Neural crest cell (in vitro differentiated cells): ENCODE measurements at places on chromosomes 12 and 14.

- DNase-seq, result no peak
These were observed 98.7 kb downstream of the ASCL4 start for GRCh38 chr12:107873223-107873622.

- DNase-seq, result peak; percentile 5
These were observed 1.3 kb downstream of the RASSF3 start for GRCh38 chr12:64611341-64612284.

DNA sequence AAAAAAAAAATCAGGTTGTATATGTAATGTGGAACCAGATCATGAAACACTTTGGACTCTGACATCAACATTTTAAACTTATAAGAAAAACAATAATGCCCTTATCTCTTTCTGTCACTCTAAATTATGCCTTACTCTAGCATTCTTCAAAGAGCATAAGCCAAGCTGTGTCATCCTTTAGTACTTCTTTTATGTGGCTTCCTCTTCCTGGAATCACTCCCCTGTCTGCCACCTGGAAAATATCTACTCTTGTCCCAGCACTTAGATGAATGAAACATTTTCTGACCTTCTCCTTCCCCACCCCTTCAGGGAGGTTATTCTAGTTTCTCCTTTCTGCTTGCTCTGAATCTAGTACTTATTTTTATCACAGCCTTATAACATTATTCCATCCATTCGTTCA, 101.2 kb downstream of the CNTN1 start:
- no peak for DNase-seq

DNA sequence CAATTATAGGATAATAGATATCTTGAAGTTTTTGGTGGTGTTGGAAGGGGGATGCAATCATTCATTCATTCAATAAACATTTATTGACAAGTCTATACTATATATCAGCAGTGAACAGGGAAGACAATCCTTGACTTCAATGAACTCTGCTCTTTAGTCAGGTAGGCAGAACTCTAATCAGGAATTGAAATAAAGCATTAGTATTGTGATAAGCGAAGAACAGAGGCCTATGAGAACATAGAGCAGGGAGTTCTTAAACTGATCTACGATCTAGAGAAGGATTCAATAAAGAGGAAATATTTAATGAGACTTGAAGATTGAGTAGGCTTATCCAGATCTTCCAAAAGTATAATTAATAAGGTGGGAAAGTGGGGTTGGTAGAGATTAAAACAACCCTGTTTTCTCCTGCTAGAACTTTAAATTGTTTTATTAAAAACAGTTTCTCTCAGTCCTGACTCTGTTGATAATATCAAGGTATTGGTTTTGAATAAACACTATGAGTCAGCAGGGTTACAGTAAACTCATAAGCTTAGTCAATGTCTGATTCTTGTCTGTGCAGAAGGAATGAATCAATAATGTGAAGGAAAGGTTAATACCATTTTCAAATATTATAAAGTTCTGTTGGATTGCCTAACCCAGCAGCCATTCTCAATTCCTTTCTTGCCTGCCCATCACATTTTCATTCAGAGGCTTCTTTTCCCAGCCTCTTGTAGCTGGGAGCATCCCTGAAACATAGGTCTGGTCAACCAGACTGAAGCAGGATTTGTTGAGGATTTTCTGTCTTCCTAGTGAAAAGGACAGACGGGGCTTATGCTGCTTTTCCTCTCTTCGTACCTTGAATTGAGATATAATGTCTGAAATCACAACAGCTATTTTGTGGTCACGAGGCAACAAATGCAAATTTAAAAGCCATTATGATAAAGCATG, 38.9 kb upstream of the KTN1 start:
- DNase-seq, result no peak

DNA sequence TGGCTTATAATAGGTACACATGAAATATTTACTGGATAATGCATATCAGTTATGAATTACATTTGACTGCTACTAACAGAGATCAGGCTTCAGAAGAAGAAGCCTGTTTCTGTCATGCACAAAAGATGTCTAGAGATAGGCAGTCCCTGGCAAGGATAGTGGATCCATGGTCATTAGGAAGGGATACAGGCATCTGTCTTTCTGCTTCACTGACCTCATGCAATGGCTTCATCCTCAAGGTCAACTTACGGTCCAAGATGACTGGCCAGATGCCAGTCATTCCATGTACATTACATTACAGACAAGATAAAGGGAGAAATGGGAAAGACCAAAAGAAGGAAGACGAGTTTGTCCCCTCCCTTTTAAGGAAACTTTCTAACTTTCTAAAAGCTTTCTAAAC, 94.0 kb downstream of the NUAK1 start:
- no peak for DNase-seq

GRCh38 chr12:47094804-47095203, 15.0 kb upstream of the AMIGO2 start:
- no peak for DNase-seq

GRCh38 chr14:38409071-38409705, 153.3 kb upstream of the CLEC14A start:
- DNase-seq, result no peak

DNA sequence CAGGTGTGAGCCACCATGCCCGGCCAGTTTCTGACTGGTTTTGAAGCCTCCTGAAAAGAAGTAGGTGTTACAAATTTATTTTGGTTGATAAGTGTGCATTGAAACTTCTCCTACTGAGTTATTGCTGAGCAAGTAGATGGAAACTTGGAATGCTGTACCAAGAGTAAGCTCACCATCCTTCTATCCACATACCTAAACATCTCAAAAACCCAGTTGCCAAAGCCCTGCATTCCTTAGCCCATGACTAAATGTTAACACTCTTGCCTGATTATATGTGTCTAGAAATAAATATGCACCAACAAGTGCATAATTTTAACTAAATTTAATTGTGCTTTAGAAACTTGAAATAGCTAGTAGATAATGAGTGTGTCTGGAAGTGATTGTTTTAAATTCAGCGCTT, 357.8 kb downstream of the DUSP6 start:
- DNase-seq, result no peak

- DNase-seq, result no peak
These were observed 50.4 kb downstream of the DYRK2 start for GRCh38 chr12:67698672-67699581.

- no peak for DNase-seq
These were observed 410.1 kb upstream of the MGAT4C start for GRCh38 chr12:86666316-86666715.

- DNase-seq, result no peak
These were observed 200.6 kb downstream of the ANO4 start for GRCh38 chr12:100995201-100995600.

GRCh38 chr14:92655419-92656201, 92.8 kb downstream of the LGMN start:
- DNase-seq, result no peak

DNA sequence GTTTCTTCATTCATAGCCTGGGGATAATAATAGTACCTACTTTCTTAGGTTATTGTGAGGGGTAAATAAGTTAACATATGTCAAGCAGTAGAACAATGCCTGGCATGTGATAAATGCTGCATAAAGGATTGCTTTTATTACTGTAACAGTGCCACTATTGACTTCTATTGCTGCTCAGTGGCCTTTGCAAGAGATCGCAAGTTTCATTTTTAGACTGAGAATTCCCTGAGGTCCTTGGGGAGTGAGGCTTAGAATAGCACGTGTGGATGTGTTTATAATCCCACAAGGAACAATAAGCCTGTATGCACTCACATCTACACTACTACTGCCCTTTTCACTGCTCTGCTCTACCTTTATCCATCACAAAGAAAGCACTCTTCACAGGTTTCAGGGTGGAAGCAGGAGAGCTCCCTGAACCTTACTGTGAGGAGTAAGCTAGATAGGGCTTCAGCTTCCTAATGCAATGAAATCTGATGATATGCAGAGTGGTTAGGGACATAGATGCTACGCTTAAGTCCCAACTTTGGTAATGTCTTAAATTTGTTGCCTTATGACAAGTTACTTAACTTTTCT, 302.6 kb downstream of the SNAPC1 start:
- no peak for DNase-seq

GRCh38 chr12:121388421-121388981, 11.4 kb upstream of the RNF34 start:
- no peak for DNase-seq

GRCh38 chr12:85968606-85969005, 94.5 kb downstream of the NTS start:
- no peak for DNase-seq

DNA sequence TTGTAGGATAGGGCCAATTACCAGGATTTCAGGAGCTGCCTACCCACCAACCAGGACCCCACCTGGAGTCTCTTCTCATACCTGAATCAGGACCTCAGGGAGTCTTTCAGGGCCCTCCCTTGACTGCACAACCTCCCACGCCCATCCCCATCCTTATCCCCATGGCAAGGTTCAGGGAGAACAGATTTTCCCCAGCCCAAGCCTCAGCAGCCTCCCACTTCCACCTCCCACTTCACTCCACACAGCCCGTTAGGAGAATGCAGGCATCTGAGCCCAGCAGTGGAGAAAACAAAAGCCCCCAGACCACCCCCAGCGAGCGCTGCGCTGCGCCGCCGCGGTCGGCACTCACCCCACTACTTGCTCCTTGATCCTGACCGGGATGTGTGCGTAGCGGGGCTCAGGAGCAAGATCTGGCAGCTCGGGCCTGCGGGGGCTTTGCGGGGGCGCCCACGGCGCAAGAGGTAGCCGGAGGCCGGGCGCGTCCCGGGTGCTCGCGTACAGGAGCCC, 1.4 kb downstream of the B4GALNT1 start:
- no peak for DNase-seq

DNA sequence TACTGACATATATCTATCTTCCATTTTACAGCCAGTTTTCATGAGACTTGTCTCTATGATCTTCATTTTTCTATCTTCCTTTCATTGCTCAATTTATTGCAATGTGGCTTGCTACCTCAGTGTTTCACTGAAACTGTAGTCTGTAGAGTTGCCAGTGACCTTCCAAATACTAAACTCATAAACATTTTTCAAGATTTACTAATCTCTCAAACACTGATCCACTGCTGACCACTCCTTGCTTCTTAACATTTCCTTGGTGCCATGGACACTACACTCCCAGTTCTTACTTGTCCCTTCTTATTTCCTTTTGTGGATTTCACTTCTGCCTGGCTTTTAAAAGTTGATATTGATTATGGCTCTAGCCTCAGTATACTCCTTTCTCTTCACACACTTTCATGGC, 95.4 kb upstream of the SLCO1C1 start:
- no peak for DNase-seq

DNA sequence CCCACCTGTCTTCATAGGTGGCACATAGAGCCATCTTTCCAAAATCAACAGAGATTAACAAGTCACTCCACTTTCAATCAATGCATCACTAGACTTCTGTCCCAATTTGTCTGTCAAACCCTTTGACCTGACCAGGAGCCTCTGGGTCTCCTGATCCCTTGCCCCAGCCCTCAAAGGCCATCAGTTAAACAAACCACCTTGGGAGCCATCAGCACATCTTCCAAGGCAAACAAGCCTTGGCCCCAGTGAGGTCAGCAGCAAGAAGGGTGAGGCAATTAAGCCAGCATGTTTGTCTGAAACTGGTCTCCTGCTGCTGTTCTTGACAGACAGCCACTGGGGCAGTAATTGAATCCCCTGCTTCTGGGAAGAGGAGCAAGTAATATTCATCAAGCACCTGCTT, 742.8 kb upstream of the TBX3 start:
- DNase-seq, result no peak

DNA sequence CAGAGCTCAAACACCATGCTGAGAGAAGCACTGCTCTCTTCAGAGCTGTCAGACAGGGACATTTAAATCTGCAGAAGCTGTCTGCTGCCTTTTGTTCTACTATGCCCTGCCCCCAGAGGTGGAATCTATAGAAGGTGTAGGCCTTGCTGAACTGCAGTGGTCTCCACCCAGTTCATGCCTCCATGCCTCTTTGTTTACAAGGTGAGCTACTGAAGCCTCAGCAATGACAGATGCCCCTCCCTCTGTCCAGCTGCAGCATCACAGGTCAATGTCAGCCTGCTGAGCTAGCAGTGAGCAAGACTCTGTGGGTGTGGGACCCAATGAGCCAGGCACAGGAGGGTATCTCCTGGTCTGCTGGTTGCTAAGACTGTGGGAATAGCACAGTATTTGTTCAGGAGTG, 25.4 kb upstream of the CCDC198 start:
- DNase-seq, result no peak

DNA sequence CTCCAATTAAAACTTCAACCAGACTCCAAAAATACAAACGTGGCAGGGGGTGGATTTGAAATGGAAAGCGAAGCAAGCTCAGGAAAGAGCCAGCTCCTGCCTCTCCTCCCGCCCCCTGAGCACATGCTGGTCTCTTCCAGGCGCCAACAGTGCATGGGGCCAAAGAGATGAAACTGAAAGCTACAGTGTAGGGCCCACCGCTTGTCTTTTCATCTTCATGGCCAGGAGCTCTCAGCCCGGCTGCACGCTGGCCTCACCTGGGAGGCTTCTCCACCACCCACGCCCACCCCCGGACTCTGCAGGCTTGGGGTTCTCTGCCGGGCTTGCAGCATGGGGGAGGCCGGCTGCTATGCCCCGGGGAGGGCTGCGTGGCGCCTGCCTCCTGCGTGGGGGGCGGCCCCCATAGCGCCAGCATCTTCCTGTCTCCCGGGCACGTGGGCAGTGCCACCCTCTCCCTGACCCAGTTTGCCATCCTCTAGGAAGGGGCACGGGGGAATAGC, 2.0 kb downstream of the RIMBP2 start:
- DNase-seq, result no peak

DNA sequence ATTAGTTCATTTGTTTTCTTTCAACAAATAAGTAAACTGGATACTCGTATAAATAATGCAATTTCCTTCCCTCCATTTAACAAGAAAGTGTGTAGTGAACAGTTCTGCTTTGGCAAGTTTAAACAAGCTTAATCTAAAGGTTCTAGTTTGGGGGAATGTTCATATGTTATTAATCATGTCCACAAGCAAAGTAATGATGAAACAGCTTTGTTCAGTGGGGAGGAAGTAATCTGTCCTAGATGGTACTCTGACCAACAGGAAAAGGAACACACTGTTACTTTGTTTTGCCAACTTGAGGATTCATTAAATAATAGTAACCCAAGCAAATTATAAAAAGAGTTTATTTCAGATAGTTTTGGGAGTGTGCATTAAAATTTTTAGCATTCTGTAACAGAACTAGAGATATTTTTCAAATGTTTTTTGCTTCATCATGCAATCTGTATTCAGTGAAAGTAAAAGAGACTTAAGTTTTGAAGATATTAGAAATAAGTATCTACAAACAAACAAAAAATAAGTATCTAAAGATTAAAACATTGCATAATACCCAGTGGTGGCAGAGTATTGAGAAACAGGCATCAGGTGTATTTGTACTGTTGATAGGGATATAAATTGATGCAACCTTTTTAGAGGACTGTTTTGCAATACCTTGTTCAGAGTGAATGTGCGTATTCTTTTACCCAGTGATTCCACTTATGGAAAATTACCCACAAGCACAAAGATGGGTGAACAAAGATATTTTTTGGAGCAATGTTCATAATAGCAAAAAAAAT, 61.1 kb downstream of the RAB35 start:
- no peak for DNase-seq
